ENCODE measurements at places on chromosomes 12 and 14. TPM values are rescaled to one million over a fixed set of nuclear protein-coding genes. Genes with fewer than 3 reads are reported as not detected.

TROAP gene
- polyA plus RNA-seq, result 0.20 TPM

LTB4R gene
- 3.2 TPM for polyA plus RNA-seq

EID3 gene
- polyA plus RNA-seq, result 1.8 TPM

CLEC6A gene
- polyA plus RNA-seq, result not detected

ARMH4 gene
- polyA plus RNA-seq, result 1.8 TPM

PRB2 gene
- polyA plus RNA-seq, result not detected

CCDC184 gene
- 1.0 TPM for polyA plus RNA-seq

TPPP2 gene
- 0.75 TPM for polyA plus RNA-seq

ZCRB1 gene
- 79.2 TPM for polyA plus RNA-seq

GPX2 gene
- not detected for polyA plus RNA-seq

GDF3 gene
- polyA plus RNA-seq, result 0.22 TPM

Data from heart right ventricle (tissue), 16 donors.